ENCODE measurements at places on chromosomes 13 and 19.

- H3K4me3 ChIP-seq: no peak overlapping the region
- DNase-seq: no peak
- H3K4me1 ChIP-seq: no peaks in the 10 kb centered on the region
- no peak overlapping the region for H3K27ac ChIP-seq
- no peaks in the 10 kb centered on the region for H3K36me3 ChIP-seq
Observed at GRCh38 chr13:107301724-107302374, 733.9 kb upstream of the ARGLU1 start.

GRCh38 chr19:40139533-40140287 is 49.0 kb upstream of the ZNF780A start:
- no peaks in the 10 kb centered on the region for H3K27me3 ChIP-seq
- no peaks in the 10 kb centered on the region for H3K36me3 ChIP-seq
- no peak overlapping the region for H3K27ac ChIP-seq
- H3K4me3 ChIP-seq: no peak overlapping the region
- no peak for DNase-seq

DNA sequence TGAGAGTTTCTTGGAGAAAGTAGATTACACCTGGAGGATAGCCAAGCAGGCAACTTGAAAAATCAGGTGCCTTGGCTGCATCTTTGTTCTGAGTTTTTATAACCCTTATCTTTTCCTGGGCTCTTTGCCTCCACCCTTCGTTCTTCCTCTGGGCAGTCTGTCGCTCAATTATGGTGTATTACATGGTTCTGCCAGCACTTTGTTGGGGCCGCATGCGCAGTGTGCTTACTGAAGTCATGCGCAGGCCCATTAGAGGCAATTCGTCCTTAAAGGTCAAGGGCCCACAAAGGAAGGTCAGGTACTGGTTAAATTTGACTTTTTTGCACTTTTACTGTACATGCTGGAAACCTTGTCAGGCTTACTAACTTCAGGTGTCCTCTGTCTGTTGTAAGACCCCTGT is 761.9 kb upstream of the SLITRK5 start:
- H3K36me3 ChIP-seq: no peaks in the 10 kb centered on the region
- H3K4me1 ChIP-seq: peaks cover 3% of the 10 kb centered on the region
- H3K27me3 ChIP-seq: no peaks in the 10 kb centered on the region
- H3K27ac ChIP-seq: no peak overlapping the region
- DNase-seq: no peak

DNA sequence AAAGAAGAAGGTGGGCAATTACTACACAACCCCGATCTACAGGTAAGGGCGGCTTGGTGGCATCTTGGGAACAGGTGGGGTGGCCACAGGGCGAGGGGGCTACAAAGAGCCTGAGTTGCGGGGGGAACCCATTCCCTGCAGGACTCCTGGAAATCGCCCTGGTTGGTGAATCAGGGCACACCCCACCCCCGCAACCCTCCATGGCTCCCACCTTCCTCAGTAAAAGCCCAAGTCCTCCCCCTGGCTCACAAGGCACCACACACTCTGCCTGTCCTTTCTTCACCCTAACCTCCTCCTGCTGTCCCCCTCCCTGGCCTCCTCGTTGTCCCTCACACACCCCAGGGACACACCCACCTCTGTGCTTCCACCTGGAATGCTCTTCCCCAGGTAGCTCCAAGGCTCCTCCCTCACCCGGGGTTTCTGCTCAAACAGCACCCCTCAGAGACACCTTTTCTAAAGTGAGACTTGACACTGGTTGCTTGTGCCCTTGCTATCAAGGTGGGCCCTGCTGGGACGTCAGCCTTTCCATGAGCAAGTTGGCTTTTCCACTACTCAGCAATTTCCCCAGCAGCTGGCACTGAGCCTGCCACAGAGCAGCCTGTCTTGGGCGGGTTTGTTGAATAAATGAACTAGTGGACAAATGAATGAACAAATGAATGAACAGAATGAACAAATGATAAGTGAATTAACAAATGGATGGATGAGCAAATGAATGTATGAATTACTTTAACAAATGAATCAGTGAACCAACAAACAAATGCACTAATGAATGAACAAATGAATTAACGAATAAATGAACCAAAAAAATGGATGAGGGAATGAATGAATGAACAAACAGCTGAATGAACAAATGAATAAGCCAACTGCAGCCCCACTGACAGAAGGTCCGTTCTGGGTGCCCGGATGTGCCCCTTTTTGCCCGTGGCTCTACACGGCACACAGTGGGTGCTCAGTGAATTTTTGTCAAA is 6.2 kb upstream of the MRI1 start:
- no peak overlapping the region for H3K4me3 ChIP-seq
- peaks cover 74% of the 10 kb centered on the region for H3K36me3 ChIP-seq
- no peak for DNase-seq
- H3K27me3 ChIP-seq: no peaks in the 10 kb centered on the region
- no peaks in the 10 kb centered on the region for H3K4me1 ChIP-seq
- no peak overlapping the region for H3K27ac ChIP-seq

DNA sequence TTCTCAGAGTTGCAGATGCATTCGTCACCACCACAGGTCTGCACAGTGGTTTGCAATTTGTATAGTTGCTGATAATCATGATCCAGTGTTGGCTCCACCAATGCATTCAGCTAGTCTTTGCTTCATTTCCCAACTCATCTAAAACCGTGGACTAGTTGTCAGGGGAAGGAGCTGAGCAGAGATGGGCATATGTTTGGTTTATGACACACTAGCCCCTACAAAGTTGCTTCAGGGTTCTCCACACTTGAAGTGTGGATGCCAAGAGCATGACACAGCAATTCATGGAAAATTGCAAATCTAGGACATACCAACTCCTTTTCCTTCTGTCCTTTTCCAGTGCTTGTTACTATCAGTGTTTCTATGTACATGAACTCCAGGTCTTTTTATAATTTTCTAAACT is 168.0 kb downstream of the TNFSF13B start:
- no peak overlapping the region for H3K27ac ChIP-seq
- H3K36me3 ChIP-seq: no peaks in the 10 kb centered on the region
- no peak for DNase-seq
- no peaks in the 10 kb centered on the region for H3K27me3 ChIP-seq
- H3K4me1 ChIP-seq: no peaks in the 10 kb centered on the region

DNA sequence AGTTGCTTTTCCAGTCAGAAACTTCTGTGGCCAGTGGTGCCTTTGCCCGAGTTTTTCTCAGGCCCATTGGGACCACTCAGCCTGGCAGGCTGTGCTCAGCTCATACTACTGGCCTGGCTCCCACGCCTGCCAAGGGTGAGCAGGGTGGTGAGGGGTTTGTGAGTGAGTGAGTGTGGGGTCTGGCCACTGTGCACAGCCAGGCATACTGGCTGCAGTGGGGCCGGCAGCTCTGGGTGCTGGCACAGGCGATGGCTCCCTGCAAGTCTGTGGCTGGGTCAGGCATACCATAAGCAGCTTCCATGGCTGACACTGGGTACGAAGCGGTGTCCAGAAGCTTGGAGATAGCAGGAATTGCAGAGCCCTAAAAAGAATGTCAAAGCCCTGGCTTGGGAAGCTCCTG is 161.0 kb downstream of the SLITRK6 start:
- H3K4me1 ChIP-seq: no peaks in the 10 kb centered on the region
- no peak for DNase-seq
- H3K36me3 ChIP-seq: no peaks in the 10 kb centered on the region
- no peak overlapping the region for H3K4me3 ChIP-seq
- H3K27ac ChIP-seq: no peak overlapping the region
- H3K27me3 ChIP-seq: no peaks in the 10 kb centered on the region

- no peaks in the 10 kb centered on the region for H3K4me1 ChIP-seq
- H3K27ac ChIP-seq: no peak overlapping the region
- H3K4me3 ChIP-seq: no peak overlapping the region
- H3K36me3 ChIP-seq: no peaks in the 10 kb centered on the region
- H3K27me3 ChIP-seq: no peaks in the 10 kb centered on the region
Observed at GRCh38 chr13:43494206-43494605, 292.6 kb downstream of the ENOX1 start.

DNA sequence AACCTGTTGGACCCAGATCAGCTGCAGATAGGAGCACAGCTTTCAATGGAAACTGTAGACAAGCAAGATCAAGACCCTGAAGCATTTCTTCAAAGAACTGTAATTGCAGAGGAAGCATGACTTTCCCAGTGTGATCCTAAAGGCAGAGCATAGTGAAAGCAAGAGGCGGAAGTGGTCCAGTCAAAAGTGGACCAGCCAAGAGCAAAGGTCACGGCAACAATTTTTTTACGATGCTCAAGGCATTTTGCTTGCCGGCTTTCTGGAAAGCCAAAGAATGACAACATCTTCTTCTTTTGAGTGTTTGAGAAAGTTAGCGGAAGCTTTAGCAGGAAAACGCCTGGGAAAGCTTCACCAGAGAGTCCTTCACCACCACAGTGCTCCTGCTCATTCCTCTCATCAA is 111.6 kb downstream of the RNF17 start:
- H3K4me3 ChIP-seq: no peak overlapping the region
- H3K27me3 ChIP-seq: no peaks in the 10 kb centered on the region
- no peak for DNase-seq
- H3K36me3 ChIP-seq: no peaks in the 10 kb centered on the region
- H3K4me1 ChIP-seq: peaks cover 2% of the 10 kb centered on the region

- H3K27ac ChIP-seq: no peak overlapping the region
- no peak for DNase-seq
- no peaks in the 10 kb centered on the region for H3K36me3 ChIP-seq
- H3K4me3 ChIP-seq: no peak overlapping the region
- H3K27me3 ChIP-seq: no peaks in the 10 kb centered on the region
Observed at GRCh38 chr13:43546251-43546650, 240.5 kb downstream of the ENOX1 start.

DNA sequence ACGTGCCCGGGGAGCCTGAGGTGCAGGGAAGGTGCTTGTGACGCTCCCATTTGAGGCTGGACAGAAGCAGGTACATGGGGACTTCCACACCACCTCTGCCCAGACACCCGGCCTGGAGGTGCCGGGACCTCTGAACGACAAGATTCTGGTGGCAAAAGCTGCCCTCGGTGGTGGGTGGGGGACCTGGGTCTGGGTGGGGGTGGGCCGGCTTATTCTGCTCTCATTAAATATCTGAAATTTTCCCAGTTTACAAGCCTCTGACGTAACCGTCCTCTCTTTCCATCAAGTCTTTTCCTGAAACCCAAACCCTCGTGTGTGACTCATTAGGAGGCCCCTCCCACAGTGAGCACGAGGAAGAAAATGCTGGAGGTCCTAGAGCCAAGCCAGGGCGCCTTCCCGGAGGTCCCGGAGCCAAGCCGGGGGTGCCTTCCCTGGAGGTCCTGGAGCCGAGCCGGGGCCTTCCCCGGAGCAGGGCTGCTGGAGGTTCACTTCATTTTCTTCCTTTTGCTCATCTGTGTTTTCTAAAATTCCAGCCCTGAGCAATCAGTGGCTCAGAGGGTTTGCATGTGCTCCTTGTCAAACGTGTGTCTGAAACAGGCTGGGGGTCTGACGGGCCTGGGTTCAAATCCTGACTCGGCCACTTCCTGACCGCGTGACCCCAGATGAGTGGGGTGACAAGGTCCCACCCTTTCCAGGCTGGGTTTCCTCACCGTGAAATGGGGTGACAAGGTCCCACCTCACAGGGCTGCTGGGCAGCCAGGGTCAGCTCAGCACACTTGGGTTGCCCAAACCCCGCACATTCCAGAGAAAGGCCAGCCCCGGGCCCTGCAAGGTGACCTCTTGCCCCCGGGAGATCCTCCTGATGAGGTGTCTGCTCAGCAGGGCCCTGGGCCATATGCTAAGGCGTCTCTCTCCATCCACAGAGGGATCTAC is 10.0 kb downstream of the CFD start:
- H3K4me1 ChIP-seq: peaks cover 16% of the 10 kb centered on the region
- peak overlapping the region; percentile 60 for H3K27ac ChIP-seq
- H3K27me3 ChIP-seq: no peaks in the 10 kb centered on the region
- peak; percentile 78 for DNase-seq
- H3K4me3 ChIP-seq: no peak overlapping the region
- peaks cover 40% of the 10 kb centered on the region for H3K36me3 ChIP-seq

DNA sequence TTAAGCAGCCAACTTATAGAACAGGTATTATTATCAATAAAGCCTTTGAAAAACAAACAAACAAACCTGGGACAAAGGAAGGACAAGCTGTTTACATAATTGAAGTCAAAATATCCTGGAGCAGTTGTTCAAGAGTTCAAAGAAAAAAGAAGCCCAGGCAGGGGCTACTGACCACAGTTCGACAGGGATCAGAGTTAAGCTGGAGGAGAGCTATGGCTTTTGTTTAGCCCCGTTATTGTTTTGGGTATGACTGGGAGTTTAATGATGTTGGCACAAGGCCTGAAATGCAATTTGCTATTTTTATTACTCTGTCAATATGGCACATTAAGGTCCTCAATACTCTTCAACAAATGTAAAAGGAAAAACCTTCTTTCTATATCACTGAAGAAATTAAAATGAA is 624.4 kb upstream of the KLHL1 start:
- H3K27ac ChIP-seq: no peak overlapping the region
- H3K36me3 ChIP-seq: no peaks in the 10 kb centered on the region
- no peak overlapping the region for H3K4me3 ChIP-seq
- no peaks in the 10 kb centered on the region for H3K4me1 ChIP-seq

GRCh38 chr13:39811051-39811450 is 155.6 kb downstream of the COG6 start:
- no peaks in the 10 kb centered on the region for H3K36me3 ChIP-seq
- H3K4me1 ChIP-seq: no peaks in the 10 kb centered on the region
- DNase-seq: no peak
- no peak overlapping the region for H3K4me3 ChIP-seq
- H3K27me3 ChIP-seq: no peaks in the 10 kb centered on the region

- no peaks in the 10 kb centered on the region for H3K4me1 ChIP-seq
- H3K36me3 ChIP-seq: no peaks in the 10 kb centered on the region
- H3K27me3 ChIP-seq: no peaks in the 10 kb centered on the region
- no peak overlapping the region for H3K4me3 ChIP-seq
- DNase-seq: peak; percentile 17
Observed at GRCh38 chr13:33649212-33649878, 168.6 kb upstream of the RFC3 start.

- H3K27ac ChIP-seq: no peak overlapping the region
- no peak overlapping the region for H3K4me3 ChIP-seq
- H3K36me3 ChIP-seq: no peaks in the 10 kb centered on the region
- H3K27me3 ChIP-seq: no peaks in the 10 kb centered on the region
Observed at GRCh38 chr19:35095667-35096368, 19.8 kb upstream of the FXYD3 start.

GRCh38 chr13:42396501-42396900 is 124.5 kb downstream of the AKAP11 start:
- no peak overlapping the region for H3K27ac ChIP-seq
- H3K27me3 ChIP-seq: no peaks in the 10 kb centered on the region
- no peaks in the 10 kb centered on the region for H3K4me1 ChIP-seq

DNA sequence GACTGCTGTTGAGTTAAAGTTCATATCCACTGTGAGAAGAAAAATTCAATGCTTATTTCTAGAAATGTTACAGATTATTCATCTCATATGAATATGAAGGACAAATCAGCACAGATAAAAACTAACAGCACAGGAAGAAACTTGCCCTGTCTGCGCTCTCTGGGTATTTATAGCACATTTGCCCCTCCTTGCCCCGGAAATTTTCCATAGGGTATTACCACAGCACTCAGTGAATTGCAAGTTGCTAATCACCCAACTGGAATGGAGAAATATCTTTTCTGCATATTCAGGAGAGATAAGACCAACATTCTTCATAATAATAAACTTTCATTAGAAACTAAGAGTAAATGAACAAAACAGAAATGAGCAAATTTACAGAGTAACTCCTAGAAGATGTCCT is 318.0 kb upstream of the KLF12 start:
- no peaks in the 10 kb centered on the region for H3K36me3 ChIP-seq
- no peaks in the 10 kb centered on the region for H3K4me1 ChIP-seq
- no peak overlapping the region for H3K27ac ChIP-seq
- H3K4me3 ChIP-seq: no peak overlapping the region
- no peaks in the 10 kb centered on the region for H3K27me3 ChIP-seq
